ENCODE measurements at places on chromosomes 12 and 14.
A peak's percentile ranks its signal among the peaks of the same experiment; 100 is the strongest.

DNA sequence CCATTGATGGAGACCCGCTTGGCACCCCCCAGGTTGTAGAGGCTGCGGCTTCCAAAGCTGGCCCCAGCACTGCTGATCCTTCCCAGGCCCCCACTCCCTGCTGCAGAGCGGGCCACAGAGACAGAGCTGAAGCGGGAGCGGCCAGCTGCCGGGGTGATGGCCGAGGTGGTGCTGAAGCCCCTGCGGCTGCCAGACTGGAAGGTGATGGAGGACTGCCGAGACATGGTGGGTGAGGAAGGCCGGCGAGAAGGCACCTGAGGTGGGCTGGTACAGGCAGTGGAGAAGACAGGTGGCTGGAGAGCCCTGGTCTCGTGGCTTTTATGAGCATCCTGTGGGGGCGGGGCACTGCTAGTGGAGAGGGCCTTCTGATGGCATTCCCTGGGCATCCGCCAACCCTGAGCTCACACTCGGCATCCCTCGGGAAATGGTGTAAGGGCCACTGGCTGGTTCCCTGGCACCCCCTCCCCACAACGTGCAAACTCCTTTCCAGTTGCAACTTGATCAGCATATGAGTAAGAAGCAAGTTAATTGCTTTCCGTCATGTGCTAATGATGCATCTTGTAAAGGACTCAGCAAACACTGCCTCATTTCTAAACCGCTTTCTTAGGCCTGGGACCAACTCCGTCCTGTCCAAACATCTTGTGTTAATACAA lies at the start of gene KRT75:
Gene KRT75 (minus strand): TSS at position 291 of the 653 bp plus-strand sequence. CDS start 67 bp downstream, at position 224.
- DNase-seq: no peak

DNA sequence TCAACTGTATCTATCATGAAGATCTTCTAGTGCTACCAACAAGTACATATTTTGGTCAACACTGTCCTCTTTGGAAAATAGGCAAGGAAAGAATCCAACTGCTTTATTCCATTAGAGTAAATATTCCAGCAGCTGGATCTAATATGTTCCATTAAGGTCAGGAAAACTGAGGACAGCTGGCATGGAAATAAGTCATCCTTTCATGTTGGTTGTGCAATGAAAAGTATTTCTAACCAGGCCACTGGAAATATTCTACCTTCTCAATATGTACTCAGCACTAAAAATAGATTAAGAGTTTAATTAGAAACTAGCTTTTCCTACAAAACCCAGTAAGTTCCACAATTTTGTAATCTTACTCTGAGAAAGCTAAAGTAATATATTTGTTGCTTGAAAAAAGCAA lies 19.6 kb downstream of the HIGD1C start:
- DNase-seq: no peak

GRCh38 chr12:67698672-67699581 lies 50.4 kb downstream of the DYRK2 start:
- DNase-seq: peak; percentile 29

GRCh38 chr14:79586416-79586815 lies 624.9 kb downstream of the DIO2 start:
- no peak for DNase-seq

DNA sequence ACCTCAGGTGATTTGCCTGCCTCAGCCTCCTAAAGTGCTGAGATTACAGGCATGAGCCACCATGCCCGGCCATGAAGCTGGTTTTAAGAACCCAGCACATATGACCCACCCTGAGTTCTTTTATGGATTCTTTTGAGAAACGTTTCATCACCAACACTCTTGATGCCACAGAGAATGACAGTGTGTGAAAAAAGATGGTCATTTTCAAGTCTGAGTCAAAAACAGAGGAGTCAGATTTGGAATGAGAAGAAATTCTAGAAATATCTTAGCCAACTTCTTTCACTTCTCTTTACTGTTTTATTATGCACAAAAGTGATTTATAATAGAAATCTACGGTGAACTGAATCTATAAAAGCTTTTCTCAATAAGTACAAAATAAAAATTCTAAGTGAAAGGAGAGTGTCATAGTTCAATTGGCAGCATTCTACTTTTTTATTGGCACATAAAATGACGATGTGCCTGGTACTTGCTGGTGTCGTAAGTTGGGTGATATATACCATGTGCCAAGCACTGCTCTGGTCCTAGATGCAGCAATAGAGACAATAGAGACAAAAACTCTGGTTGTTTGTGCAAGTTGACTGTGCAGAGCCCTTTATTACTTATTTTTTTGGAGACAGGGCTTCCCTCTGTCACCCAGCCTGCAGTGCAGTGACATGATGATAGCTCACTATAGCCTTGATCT lies 33.9 kb downstream of the CCDC177 start:
- no peak for DNase-seq

GRCh38 chr14:97116546-97116945 lies 319.4 kb downstream of the VRK1 start:
- no peak for DNase-seq

DNA sequence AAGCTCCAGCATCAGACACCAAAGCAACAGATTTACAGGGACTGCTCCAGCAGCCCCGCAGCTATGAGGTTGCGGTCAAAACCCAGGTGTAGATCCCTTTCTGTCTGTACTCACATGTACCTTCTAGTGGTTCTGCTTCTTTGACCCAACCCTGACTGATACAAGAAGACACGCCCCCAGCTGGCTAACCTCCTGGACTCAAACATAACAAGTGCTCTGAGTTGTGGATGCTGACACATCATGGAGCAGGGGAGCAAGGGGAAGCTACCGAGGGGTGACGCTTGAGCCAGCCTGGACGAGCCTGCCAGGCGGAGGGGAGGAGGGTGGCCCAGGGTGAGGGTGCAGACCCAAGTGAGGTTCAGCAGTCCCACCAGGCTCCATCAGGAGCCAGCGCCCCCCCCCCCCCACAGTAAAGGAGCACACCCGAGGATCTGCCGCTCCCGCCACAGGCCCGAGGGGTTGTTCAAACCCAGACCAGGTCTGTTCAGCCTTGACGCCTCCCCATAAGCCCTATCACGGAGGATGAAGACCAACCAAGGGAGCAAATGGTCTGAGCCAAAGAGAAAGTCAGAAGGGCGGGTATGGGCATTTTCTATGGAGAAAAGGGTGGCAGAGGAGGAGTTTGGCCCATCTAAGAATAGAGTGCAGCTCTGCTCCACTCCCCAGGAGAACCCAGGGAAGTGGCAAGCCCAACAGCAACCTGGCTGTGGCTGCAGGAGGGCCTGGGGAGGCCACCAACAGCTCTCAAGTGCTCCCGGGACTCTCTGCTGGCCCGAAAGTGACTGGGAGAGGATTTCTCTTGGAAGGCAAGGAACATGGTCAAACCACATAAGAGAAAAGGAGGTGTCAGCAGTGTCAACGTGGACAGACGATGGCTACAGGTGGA lies 229.4 kb downstream of the BCL11B start:
- no peak for DNase-seq

GRCh38 chr12:7571257-7571656 lies 67.7 kb upstream of the CD163 start:
- no peak for DNase-seq

- no peak for DNase-seq
Measured at GRCh38 chr12:17361224-17361623, 728.8 kb downstream of the RERGL start.

- no peak for DNase-seq
Measured at GRCh38 chr14:23403908-23404307, 4.2 kb downstream of the MYH6 start.

- no peak for DNase-seq
Measured at GRCh38 chr12:44224399-44225148, 388.7 kb downstream of the TMEM117 start.

DNA sequence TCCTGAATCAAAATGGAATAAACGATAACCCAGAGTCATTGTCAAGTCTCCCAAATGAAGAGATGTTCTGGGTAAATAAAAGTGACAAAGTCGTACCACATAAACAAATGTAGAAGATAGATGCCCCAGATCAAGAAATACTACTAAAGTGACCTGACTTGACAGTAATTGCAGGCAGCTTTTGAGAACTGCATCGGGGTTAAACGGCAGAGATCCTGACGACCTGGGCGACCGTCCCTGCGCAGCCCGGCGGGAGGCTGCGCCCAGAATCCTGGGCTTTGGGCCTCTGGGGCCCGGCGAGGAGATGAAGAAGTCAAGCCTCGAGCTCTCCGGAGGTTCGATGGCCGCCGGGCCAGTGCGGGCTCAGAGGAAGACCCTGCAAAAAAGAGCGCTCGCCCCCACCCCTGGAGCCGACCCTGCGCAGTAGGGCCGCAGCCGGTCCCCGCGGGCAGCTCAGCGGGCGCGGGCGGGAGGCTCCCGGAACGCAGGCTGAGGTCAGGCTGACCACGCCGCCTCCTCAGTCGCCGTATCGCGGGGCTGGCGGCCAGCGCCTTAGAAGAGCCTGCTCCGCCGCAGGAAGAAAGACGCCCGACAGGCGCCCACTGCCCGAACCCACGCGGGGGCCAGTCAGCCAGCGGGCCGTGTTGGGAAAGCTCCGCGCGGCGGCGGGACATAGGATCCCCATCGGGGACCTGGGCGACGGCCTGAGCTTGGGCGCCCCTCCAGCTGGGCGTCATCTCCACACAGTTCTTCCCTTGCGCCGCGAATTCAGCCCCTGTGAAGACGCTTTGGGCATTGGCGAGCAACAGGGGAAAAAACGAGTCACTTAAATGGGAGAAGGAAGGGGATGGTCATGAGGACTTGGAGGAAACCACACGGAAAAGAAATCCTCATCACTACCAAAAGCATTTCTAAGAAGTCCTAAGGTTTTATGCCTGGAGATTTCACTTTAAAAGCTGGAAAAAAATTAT lies 16.0 kb downstream of the NKX2-1 start:
- DNase-seq: no peak

GRCh38 chr12:40226705-40227104 lies 1.9 kb downstream of the LRRK2 start:
- DNase-seq: no peak

DNA sequence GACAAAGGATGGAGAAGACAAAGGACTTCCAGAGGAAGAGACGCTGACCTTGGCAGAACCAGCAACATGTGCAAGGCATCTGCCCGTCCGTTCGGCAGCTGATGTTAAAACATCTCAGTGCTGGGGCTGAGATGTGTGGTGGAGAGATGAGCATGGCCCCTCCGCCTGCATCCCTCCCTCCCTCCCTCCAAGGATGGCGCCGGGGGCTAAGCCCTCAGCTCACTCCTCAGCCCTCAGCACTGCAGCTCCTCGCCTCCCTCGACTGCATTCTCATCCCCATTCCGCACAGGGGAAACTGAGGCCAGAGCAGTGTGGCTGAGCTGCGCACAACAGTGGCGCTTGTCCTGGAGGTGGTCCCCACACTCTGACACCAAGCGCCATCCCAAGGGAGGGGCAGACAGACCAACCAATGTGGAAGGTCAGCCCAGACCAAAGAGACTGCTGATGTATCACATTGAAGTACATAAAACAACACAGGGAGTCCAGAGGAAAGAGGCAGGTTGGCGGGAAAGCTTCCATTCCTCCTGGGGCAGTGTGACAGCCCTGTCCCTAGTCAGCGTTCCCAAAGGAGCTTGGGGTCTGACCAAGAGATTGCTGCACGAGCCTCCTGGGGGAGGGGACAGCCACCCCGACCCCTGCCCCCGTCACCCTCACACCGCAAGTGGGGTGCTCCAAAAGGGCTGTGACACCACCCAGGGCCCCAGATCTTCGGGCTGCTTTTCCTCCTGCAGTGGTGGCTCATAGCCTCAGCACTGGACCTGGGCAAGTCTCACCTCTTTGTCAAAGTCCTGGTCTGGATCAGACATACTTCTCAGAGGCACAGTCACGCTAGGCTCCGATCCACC lies 15.1 kb downstream of the AMN start:
- no peak for DNase-seq

- no peak for DNase-seq
Measured at GRCh38 chr12:30792648-30793499, 38.1 kb upstream of the CAPRIN2 start.

DNA sequence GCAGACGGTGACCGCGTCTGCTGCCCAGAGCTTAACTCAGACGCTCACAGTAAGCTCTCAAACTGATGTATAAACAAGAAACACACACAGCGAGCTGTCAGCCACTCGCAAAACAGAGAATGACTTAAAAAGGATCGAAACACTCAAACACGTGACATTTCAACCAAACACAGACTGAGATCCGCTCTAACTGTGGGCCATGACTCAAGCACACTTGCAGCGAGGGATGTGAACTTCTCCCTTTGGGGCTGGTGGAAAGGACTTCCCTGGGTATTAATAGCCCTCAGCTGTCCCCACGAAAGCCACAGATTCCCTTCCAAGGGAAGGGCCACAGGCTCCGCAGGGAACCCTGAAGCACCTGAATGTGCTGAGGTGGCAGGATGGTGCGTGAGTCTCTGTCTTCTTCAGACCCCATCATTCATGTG lies 29.1 kb downstream of the CCDC88C start:
- no peak for DNase-seq

DNA sequence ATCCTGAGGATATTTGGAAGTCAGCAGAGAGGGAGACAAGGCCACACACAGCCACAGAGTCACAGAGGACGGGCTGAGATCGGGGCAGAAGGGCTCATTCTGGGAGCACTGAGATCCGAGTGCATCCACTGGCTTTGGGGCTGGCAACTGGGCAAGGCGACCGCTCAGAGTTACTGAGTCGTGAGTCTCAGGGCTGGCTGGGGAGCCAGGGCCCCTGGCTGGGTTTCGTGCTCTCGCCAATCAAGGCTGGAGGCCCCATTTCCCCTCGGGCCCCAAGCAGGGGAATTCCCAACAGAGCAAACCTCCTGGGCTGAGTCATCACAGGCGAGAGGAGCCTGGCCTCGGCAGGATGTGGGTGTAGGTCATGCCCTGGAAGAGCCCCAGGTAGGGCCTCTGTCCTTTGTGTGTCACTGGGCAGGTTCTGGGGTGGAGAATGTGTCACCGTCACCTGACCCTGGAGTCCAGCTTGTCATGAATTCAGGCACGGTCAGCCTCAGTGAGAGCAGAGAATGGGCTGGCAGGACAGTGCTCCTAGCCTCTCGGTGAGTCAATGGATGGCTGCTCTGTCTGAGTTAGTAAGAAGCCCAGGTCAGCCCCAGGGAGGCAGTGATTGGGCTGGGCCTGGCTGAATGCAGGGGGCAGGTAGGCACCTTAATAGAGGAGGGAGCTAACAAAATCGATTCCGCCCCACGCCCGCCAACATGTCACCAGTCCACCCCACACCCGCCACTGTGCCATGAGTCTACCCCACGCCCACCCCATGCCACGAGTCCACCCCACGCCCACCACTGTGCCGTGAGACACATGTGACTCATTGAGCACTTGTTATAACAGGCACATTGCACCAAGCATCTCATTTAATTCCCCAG lies 16.9 kb downstream of the ASB2 start:
- DNase-seq: peak; percentile 88

- DNase-seq: no peak
Measured at GRCh38 chr14:50335389-50335788, 23.3 kb downstream of the DMAC2L start.
